Left ventricle myocardium inferior (tissue), 1 donor: ENCODE measurements at places on chromosomes 11 and 22. TPM values are rescaled to one million over a fixed set of nuclear protein-coding genes. Genes with fewer than 3 reads are reported as not detected.

DNA sequence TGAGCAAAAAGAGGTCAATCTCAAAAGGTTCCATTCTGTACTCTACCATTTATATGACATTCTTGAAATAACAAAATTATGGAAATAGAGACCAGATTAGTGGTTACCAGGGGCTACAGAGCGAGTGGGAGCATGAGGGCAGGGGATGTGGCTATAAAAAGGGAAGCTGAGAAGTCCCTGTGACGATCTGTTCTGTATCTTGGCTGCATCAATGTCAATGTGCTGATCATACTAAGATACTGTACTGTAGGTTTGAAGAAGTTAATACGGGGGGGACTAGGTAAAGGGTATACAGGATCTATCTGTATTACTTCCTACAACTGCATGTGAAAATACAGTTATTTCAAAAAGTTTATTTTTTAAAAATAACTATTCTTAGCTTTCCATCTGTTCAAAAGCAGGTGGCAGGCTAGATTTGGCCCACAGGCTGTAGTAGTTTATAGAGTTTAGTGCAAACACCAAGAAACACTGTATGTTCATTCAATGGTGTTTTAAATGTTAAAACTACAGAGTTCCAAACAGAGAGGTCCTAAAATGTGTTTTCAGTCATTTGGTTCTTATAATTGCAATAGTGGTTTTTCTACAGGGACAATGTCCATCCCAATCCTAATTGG is 78.2 kb downstream of the SMCO4 start:
- no peak for DNase-seq
- no peak overlapping the region for H3K4me3 ChIP-seq
- H3K27ac ChIP-seq = no peak overlapping the region
- no peaks in the 10 kb centered on the region for H3K27me3 ChIP-seq

- H3K4me1 ChIP-seq = no peaks in the 10 kb centered on the region
- H3K27ac ChIP-seq = no peak overlapping the region
- DNase-seq = no peak
- no peak overlapping the region for H3K4me3 ChIP-seq
These were observed 20.7 kb downstream of the ELF5 start for GRCh38 chr11:34492806-34493414.

DNA sequence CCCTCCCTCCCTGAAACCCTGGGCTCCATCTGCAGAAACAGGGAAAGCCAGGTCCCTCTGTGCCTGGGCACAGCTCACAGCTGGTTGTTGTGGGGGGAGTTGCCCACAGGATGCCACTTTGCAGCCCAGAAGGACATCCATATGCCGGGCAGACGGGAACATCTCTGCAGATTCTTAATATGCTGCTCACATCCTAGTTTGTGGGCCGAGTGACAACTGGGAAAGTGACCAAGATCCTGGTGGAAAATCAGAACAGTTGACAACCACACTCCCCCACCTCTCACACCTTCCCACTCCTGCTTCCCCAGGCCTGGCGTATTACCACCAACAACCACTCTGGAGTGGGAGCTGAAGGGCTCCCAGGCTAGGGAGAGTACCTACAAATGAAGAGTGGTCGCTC is 7.3 kb upstream of the SCGB1A1 start:
- no peak for DNase-seq
- H3K27ac ChIP-seq = no peak overlapping the region
- no peaks in the 10 kb centered on the region for H3K36me3 ChIP-seq
- H3K4me3 ChIP-seq = no peak overlapping the region

The DKK3 gene
- total RNA-seq = 769 TPM

The IGF2 gene
- 75.0 TPM for total RNA-seq

DNA sequence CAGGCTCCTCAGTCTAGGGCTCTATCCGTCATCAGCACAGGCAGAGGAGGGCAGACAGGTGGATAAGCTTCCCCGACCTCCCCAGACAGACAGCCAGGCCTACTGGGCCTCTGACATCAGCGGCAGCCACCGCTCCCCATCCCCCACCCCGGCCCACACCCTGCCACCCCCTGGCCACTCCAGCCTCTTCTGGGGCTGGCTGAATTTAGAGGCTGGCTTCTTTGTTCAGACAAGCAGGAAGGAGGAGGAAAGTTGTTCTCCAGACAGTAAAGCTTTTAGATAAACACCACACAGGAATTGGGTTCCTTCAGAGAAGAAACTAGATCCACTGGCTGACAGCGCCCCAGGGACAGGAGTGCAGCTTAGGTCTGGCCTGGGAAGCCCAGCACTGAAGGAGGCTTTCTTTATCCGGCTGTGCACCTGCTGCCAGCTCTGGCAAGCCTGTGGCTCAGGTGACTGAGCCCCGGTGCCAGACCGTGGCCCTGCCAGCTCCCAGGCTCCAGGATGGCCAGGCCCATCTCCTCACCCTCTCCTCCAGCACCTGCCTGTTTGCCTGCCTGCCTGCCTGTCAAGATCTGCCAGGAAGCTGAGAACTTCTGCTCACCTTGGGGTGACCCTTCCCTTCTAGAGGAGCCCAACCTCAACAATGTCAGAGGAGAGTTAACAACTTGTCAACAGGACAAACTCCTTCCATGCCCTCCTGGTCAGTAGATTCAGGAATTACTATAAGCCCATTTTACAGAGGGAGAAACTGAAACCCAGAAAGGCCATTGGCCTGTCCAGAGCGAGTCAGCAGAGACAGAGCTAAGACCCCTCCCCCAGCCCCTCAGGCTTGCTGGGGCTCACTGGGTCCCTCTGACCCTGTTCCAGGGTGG is 44.0 kb upstream of the KLHL35 start:
- H3K4me3 ChIP-seq = no peak overlapping the region
- DNase-seq = peak; percentile 54
- H3K27ac ChIP-seq = peak overlapping the region; percentile 70
- H3K4me1 ChIP-seq = peaks cover 62% of the 10 kb centered on the region
- H3K36me3 ChIP-seq = no peaks in the 10 kb centered on the region
- no peaks in the 10 kb centered on the region for H3K27me3 ChIP-seq

DNA sequence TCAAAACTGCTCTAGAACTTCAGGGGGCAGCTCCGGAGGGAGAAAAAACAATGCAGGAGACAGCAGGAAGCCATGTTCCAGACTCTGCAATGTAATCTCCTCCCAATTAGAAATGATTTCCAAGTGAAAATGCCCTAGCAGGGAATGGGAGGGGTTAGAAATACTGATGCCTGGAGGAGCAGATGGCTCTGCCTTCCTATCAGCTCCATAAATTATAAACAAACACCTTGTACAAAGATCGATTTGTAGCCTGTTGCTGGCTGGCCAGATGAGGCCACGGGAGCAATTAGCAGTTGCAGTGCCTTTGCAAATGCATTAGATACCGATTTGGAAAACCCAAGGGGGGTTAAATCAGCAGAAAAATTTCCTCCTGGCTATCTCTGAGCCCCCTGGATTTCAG is 46.6 kb upstream of the CHRM4 start:
- no peak overlapping the region for H3K4me3 ChIP-seq
- peaks cover 38% of the 10 kb centered on the region for H3K36me3 ChIP-seq
- peak overlapping the region; percentile 45 for H3K27ac ChIP-seq

DNA sequence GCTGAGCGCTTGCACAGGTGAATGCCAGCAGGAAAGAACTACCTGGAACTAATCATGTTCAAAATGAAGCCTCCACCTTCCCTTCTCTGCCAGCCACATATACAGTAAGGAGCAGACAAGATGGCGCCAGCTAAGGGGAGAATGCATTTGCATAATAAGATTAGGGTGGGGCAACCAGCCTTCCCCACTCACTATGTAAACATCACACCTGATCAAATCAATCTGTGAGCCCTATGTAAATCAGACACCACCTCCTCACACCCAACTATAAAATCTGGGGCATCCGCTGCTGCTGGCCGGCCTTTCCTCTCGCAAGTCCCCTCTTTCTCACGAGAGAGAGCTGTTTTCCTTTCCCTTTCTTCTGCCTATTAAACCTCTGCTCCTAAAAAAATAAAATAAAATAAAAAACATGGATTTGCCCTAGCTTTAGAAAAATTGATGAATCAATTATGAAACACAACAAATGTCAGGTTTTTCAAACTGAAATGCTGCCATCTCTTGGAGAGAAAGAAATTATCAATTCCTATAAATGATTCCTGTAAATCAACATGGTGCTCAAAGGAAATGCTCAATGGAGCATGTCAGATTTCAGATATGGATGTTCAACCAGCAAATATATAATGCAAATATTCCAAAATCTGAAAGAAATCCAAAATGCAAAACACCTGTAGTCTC is 108.9 kb downstream of the SGSM3 start:
- H3K4me3 ChIP-seq = no peak overlapping the region
- DNase-seq = no peak
- peaks cover 50% of the 10 kb centered on the region for H3K4me1 ChIP-seq
- peaks cover 6% of the 10 kb centered on the region for H3K36me3 ChIP-seq
- no peaks in the 10 kb centered on the region for H3K27me3 ChIP-seq
- no peak overlapping the region for H3K27ac ChIP-seq

GRCh38 chr11:120709808-120710207 is 198.3 kb downstream of the GRIK4 start:
- no peak overlapping the region for H3K27ac ChIP-seq
- peaks cover 12% of the 10 kb centered on the region for H3K4me1 ChIP-seq
- no peaks in the 10 kb centered on the region for H3K36me3 ChIP-seq
- peaks cover 28% of the 10 kb centered on the region for H3K27me3 ChIP-seq
